ENCODE measurements at places on chromosomes 2 and 18. TPM values are rescaled to one million over a fixed set of nuclear protein-coding genes. Genes with fewer than 3 reads are reported as not detected.

The MATN3 gene
- not detected for total RNA-seq

The GRHL1 gene
- 0.93 TPM for total RNA-seq

The FAP gene
- not detected for total RNA-seq

The TEKT4 gene
- total RNA-seq: not detected

The GREB1L gene
- not detected for total RNA-seq

The IL1F10 gene
- not detected for total RNA-seq

The KATNAL2 gene
- 0.82 TPM for total RNA-seq

The ALPP gene
- total RNA-seq: not detected

DNA sequence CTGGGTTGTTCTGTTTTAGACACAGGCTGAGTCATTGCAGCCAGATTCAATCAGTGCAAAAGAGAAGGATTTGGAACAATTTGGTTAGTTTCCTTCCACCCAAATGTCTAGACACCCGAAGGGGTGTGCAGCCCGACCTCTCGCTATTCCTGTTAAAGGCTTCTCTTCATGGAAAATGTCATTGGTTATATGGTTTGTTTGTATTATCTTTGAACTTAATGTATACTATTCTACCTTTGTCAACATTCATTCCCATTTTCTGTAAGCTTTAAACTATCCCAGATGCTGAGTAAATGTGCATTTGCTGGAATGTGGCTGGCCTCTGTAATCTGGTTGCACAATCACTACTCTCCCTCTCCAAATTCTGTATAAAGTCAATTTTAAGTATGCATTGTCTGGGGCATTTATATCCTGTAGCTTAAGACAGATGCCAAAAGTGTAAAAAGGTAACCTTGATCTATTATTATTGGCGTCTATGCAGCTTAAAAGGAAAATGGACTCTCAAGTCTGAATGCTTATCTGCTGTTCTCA, 80.4 kb upstream of the RND3 start:
- DNase-seq: no peak

DNA sequence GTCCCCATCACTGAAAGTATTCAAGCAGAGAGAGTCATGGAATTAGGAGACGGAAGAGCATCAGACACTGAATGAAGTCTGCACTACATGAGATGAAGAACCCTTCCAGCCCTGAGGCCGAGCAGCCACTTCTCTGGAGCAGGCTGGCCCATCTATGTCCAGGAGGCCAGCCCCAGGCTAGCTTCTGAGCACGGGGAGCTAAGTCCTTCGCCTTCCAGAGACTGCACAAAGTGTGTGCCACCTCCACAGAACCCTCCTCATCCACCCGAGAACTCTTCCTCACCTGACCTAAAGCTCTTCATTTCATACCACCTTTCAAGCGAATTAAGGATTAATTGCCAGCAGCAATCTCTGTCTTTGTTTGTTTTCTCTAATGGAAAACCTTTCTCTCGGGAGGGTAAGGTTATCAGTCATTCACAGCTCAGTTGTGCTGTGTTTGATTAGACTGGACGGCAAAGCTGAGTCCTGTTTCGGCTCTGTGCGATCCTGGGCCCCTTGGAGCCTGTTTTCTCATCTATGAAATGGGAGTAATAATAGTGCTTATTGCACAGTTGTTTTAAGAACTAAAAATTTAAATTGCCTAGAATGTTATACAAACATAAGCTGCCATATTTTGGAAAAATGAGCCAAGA, 38.0 kb downstream of the SCTR start:
- DNase-seq: no peak

GRCh38 chr2:55902429-55902828, 21.2 kb downstream of the EFEMP1 start:
- DNase-seq: no peak

- DNase-seq: no peak
Observed at GRCh38 chr2:7014174-7014640, 97.0 kb downstream of the RNF144A start.

DNA sequence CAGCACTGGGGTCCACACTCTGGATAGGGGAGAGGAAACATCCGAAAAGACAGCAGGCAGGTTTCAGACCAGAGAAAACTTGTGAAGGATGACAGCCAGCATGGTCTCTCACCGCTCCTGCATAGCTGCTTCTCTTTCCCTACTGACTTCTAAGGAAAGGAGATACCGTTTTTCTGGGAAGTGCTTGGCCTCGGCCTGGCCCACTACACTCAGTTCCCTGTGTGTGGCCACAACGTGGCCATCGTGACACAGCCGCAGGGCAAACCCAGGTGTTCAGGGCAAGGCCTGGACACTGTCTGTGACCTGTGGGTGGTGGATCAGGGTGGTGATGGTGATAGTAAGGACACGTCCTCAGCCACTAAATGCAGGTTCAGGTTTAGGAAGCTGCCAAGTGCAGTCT, 34.2 kb upstream of the ACAA2 start:
- no peak for DNase-seq

- DNase-seq: no peak
Observed at GRCh38 chr2:165044505-165045303, 89.4 kb upstream of the SLC38A11 start.

DNA sequence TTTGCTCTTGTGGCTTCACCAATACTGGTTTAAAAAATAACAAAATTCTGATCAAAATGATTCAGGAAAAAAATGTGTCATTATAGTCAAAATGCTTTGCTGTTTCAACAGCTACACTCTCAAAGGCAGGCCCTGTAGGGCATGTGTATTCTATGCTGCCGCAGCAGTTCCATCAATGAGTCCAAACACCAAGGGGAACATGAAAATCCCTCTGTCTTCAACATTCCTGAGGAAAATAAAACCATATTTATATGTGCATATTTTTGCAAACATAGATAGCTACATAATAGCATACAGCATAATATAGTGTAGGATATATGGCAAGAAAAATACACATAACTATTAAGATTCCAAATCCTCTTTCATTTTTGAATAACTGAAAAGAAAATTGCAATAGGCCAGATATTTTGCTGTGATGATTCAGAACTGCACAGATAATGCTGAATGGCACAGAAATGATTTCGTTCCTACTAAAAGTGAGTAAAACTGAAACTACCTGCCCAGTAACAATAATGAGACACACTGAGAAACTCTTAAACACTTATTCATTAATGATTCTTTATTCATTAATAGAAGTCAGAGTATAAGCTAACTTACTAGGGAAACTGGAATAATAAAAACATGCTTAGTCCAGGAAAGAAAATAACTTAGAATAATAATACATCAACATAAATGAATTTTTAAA, 343.8 kb downstream of the SUCLG1 start:
- DNase-seq: no peak

GRCh38 chr2:18749912-18750526, 160.7 kb upstream of the NT5C1B start:
- DNase-seq: no peak

DNA sequence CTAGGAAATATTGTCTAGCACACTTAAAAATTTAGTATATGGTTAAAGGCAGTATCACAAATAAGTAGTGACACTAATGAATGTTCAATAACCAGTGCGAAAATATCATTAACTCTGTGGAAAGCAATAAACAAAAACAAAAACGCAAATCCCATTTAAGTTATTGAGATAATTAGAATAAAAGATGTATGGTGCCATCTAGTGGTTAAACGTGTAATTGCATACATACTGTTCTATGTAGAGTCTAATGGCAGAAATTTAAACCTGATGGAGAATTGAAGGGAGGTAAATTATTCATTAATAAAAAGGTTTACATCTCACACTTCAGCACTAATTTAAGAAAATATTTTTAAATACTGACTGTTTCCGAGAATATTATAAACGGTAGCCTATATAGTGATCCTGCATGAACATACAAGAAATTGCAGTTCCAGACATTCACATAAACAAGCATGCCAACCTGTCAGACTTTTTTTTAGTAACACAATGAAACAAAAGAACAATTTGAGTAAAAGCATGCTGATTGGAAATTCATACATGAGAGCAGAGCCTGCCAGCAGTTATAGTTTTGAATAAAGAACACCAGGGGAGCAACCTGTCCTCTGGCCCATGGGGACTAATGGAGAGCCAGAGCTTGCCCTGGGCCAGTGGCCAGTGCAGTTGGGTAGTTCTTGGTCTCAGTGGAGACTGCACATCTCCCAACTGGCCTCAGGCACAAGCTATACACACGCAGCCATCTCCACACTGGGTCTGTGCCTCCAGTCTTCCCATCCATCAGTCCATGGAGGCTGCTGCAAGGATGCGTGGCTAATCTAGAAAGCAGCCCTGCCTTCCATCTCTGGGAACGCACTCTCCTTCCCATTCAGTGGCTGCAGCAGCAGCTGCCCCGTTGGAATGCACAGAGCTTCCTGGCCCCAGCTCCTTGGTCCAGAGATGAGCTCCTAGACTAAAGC, 28.0 kb downstream of the GCG start:
- DNase-seq: no peak

DNA sequence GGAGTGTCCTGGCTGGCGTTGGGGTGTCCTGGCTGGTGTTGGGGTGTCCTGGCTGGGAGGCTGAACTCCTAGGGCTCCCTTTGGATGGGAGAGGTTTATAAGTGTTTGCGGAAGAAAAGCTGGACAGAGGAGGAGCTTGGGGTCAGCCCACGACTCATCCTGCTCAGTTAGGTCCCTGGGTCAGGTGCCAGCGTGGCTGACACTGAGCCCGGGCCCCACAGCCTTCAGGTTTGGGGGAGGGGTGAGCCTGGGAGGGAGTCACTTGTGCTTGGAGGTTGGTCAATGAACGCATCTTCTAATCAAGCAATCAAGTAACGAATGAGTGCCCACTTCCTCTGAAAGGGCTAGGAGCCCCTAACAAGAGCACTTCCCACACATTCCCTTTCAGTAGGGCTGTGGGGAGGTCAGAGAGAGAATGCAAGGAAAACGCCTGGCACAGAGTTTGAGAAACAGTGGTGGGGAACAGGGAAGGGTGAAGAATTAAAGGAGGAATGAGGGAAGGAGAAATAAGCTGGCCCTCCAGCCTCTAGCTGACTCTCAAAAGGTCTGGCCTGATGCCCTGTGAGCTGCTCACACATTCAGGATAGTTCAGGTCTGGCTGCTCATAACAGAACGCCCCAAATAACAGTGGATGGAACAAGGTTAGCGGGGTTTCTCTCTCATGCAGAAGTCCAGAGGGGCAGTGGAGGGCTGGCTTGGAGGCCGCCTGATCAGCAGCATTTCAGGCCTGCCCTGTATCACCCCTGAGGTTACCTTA, 670 bp downstream of the KCNIP3 start:
- no peak for DNase-seq

DNA sequence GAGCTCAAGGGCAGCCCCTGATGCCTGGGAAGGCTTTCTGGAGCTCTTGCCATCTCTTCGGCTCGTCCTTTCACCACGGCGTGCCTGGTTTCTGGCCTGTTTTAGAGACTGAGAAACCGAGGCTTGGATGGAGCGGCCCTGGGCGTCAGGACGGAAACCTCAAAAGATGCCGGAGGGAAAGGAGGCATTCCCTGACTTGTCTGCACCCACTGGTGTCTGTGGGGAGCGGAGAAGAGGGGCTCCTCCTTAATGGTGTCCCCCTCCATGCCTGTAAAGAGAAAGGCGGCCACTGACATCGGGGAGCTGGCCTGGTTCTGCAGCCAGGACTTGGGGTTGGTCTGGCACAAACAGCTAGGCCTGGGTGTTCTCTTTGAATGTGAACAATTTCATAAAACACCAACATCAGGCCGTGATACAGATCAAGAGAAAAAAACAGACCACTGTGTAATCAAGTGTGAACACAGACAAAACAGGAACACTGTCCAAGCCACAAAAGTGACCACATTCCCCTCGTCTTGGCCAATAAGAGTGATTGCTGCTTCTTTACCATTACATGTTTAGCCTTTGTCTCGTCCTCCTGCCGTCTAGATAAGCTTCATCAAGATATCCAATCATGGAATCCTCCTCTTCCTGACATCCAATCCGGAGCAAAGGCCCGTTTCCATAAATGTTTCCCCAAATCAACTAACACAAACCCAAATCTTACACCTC, 633 bp upstream of the ILKAP start:
- DNase-seq: no peak

- no peak for DNase-seq
Observed at GRCh38 chr2:72809095-72809494, 16.7 kb downstream of the EXOC6B start.

GRCh38 chr2:144083211-144083610, 436.7 kb downstream of the ZEB2 start:
- no peak for DNase-seq

DNA sequence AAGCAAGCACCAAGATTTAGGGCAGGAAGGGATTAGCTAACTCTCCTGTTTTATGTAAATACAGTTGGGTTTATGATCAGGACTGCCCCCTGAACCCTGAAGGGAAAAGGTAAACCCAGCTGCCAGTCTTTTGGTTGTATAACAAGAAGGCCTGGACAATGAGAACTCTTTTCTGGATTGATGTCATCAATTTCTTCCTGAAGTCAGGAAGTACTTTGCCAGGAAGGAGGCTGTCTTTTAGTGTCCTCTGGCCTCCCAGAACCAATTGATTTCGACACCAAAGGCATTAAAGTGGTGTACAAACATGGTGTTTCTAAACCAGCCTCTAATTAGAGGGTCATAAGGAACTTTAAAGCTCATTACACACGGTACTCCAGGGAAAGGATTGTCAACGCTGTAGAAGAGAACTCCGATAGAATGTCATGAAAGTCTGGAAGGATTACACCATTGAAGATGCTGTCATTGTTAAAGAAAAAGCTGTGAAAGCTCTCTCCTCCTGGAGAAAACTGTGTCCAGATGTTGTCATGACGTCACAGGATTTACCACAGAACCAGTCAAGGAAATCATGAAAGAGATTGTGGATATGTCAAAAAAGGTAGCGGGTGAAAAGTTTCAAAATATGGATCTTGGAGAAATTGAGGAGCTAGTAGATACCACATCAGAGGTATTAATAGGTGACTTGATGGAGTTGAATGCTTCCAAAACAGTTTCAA, 78.8 kb downstream of the ANKRD12 start:
- no peak for DNase-seq

- no peak for DNase-seq
Observed at GRCh38 chr2:165593081-165593480, 123.6 kb downstream of the CSRNP3 start.

GRCh38 chr2:43102366-43103092, 123.9 kb downstream of the ZFP36L2 start:
- no peak for DNase-seq

DNA sequence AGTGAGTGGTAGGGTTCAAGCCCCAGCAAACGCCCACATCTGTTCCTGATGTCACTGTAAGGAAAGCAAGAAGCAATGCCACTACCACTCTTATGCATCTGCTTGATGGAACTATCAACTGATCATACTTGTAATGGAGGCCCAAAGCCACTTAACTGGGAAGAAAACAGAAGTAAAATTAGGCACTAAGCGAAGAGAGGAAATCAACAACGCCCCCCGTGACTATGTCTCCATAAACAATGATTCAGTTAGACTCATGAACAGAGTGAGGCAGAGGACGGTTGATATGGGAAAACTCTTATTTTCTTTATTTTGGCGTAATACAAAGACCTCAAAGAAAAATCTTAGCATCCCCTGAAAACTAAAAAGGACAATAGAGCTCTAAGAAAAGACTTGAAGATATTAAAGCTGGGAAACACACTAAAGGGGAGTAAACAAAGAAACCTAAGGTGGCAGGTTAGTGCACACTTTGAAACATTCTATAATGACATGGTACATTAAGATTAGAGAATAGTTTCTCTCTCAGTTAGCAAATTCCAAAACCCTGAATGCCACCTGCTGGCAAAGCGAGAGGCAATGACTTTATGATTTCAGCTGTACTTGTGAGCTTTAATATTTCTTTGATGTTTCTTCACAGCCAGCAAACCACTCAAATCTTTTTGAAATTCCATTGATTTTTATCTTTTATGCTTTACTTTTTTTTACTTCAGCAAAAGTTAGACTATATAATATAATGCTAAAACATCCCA, 86.5 kb downstream of the LRP2 start:
- no peak for DNase-seq

GRCh38 chr2:217231212-217231611, 371.3 kb upstream of the TNP1 start:
- DNase-seq: no peak
